ENCODE measurements at places on chromosomes 13 and 19.

GRCh38 chr13:36098080-36098479 lies 33.1 kb downstream of the DCLK1 start:
- no peak for DNase-seq

DNA sequence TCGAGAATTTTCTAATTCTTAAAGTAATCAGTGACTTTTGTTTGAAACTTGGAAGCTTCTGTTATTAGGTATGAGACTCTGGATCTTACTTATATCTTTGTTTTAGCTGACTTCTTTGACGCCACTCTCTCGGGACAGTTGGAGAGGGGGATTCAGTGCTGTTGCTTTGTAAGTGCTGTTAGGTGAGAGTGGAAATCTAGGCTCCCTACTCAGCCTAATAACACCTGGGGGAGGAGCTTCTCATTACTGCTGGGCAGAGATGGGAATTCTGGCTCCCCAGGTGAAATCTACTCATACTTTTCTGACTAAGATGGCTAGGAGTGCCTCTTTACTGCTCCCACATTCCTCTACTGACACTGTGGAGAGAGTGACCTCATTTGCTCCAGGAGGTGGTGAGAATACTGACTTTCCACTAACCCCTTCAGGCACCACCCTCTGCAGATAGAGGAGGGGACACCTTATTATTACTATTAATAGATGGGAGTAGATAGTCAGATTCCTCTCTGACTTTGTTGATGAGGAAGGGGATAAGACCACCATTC lies 324.9 kb upstream of the SPRY2 start:
- no peak for DNase-seq

DNA sequence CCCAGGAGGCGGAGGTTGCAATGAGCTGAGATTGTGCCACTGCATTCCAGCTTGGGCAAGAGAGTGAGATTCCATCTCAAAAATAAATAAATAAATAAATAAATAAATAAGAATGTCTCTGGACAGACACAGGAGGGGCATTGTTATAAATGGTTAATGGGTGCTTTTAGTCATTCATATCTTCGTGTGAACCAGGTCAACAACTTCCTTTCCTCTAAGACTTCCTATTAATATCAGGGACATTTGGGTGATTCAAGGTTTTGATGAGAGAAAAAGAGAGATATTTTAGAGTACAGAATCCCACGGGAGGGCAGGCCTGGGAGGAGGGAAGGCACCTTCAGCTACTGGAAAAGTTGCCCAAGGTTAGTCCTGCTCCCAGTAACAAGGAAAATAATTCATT lies 23.9 kb downstream of the DHRS12 start:
- no peak for DNase-seq

DNA sequence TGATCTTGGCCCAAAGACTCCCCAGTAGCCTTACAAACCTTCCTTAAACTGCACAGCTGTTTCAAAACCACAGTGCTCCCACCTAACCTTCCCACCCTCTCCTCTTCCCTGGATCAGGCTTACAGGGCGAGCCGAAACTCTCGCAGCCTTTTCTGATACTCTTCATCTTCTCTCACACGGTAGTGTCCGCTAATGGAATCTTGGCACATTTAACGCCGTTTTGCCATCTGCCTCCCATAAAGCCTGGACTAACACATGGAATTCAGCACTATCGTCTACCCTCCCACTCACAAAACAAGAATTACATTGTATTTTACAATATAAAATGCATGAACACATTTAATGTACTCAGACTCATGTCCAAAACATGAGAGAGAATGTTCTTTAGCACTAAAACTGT lies 135.9 kb downstream of the RAP2A start:
- DNase-seq = no peak

GRCh38 chr19:782185-782877 lies 14.9 kb upstream of the PTBP1 start:
- no peak for DNase-seq

- no peak for DNase-seq
These were observed 6.3 kb downstream of the SYT3 start for GRCh38 chr19:50633359-50633758.

DNA sequence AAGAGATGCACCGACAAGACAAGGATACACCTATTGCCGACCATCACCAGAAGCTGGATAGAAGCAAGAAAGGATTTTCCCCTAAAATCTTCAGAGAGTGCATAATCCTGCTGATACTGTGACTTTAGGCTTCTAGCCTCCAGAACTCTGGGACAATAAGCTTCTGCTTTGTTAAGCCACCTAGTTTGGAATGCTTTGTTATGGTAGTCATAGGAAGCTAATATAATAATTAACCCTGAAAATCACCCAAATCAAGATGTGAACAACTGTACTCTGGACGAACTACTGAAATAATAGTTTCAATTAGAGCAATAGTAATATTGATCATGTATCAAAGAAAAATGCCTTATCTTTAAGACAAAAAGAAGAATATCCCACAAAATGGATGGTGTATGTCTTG lies 524.6 kb downstream of the EFNB2 start:
- DNase-seq = no peak

Data from T-helper 9 cell (primary cell).